ENCODE measurements at places on chromosomes 6 and 20.

GRCh38 chr6:131654326-131654725, 17.2 kb downstream of the ENPP3 start:
- DNase-seq, result no peak

- DNase-seq, result no peak
These were observed 45.0 kb upstream of the TRIM26 start for GRCh38 chr6:30258204-30258603.

DNA sequence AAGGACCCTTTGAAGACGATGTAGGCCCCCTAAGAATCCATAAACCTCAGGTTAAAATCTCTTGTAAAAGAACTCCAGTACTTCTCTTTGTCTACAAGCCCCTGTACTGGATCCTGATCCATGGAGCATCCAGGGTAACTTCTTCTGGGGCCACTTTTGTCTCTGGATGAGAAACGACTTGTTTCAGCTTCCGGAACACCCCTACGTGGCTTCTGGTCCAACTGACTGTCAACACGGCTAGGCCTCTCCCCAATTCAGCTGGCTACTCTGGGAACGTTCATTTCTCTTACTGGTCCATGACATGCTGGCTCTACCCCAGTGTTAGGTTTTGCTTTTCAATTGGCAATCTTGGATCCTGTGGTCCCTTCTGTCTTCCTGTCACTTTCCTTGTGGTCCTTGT, 198.0 kb downstream of the BACH2 start:
- no peak for DNase-seq

GRCh38 chr6:17741507-17741906, 34.8 kb upstream of the NUP153 start:
- DNase-seq, result no peak

GRCh38 chr6:106163966-106164877, 78.1 kb downstream of the PRDM1 start:
- no peak for DNase-seq

Data from stimulated activated CD8-positive, alpha-beta memory T cell treated with anti-CD3 and anti-CD28 coated beads, Interleukin-2, amount 100 ng/mL, for 1 hour (primary cell).